ENCODE measurements at places on chromosomes 16 and 17.

GRCh38 chr17:47219621-47220475 is 10.7 kb downstream of the MYL4 start:
- no peak for DNase-seq

- peak; percentile 87 for DNase-seq
These were observed 4.3 kb downstream of the MYO1C start for GRCh38 chr17:1487939-1488825.

DNA sequence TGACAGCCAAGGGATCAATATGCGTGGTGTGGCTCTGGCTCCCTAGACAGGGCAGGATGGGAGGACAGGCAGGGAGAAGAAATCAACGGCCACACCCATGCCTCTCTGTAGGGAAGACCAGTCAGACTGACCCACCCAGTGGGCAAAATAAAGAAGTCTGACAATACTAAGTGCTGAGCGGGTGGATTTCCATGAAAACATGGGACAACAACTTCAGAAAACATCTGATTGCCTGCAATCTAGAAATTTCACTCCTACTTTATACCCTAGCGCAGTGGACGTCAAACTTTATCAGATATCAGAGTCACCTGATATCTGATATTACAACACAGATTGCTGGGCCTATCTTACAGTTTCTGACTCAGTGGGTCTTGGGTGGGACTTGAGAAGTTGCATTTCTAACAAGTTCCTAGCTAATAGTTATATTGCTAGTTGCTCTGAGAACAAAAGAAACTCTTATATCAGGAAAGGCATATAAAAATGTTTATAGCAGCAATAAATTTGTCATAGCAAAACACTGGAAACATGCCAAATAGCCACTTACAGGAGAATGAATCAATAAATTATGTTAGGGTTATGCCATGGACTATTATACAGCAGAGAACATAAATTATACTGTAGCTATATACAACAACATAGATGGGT is 38.4 kb downstream of the C17orf67 start:
- no peak for DNase-seq

GRCh38 chr16:31352376-31353115 is 2.4 kb upstream of the ITGAX start:
- no peak for DNase-seq

- DNase-seq: peak; percentile 66
These were observed 633 bp downstream of the TBC1D16 start for GRCh38 chr17:80034791-80035686.

GRCh38 chr17:4109449-4109848 is 33.4 kb downstream of the ZZEF1 start:
- no peak for DNase-seq

- DNase-seq: no peak
These were observed 12.7 kb downstream of the CYGB start for GRCh38 chr17:76524598-76525512.

DNA sequence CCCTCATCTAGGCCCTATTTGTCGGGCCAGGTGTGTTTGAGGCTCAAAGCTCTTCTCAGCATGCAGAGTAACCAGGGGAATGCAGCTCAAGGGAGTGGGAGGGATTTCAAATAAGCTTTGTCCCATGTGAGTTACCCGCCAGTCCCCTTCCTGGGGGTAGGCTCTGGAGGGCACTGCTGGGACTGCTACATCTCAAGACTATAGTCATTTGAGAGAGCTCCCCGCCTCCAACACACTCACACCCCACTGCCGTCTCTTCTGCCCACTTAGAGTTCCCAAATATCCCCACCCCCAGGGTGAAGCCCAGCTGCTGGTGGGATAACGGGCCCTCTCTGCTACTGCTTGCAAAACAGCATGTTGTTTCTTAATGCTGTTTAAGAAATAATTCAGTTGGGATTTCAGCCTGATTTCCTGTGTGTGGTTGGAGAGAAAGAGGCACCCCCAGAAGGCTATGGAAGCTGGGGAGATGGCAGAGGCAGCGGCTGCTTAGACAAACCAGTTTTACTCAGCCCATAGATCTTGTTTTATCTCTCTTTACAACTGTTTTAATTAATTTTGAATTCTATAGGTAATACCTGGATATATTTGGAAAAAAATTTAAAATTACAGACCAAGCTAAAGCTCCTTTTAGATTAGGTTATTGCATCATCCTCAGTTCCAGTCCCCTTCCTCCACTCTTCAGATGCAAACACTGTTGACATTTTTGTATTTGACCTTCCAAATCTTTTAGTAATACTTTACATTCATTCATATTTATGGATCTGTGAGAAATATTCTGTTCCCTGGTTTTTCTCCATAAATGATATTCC is 4.1 kb upstream of the MPO start:
- no peak for DNase-seq

- DNase-seq: peak; percentile 81
These were observed 43.3 kb upstream of the CMIP start for GRCh38 chr16:81401035-81401950.

DNA sequence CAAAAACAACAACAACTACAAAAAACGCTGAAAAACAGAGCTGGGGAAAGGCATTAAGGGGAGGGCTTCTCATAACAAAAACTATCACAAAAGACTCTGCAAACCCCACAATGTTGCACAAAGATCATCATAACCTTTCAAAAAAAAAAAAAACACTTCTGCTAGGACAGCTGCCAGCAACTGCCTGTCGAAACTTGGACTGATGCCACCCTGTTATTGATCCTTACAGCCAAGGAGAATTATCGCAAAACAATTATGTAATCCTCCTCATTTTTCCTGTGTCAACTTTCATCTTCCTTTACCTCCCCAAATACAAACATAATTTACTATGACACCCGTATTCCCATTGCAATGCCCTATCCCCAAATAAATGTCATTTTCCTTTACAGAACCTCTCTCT is 9.3 kb downstream of the CCDC40 start:
- DNase-seq: no peak

DNA sequence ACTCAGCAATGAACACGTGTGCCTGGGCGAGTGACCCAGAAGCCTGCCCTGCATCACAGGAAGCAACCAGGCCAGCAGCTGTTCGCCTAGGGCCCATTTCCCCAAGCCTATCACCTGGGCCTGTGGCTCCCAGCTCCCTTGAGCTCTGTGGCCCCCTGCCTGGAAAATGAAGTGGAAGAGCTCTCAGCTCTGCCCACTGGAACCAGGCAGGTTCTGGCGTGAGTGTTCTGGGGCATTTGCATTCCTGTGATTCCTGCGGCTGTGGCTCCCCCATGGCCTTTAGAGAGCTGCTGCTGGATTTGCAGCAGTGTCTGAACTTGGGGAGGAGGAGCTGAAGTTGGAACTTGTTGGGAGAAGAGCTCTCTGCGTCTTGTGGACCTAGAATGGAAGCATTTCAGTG is 22.8 kb downstream of the PGS1 start:
- DNase-seq: no peak

- DNase-seq: no peak
These were observed 310.4 kb downstream of the XYLT1 start for GRCh38 chr16:17160285-17160853.

- DNase-seq: no peak
These were observed 39.6 kb upstream of the ADGRG1 start for GRCh38 chr16:57588831-57589230.

DNA sequence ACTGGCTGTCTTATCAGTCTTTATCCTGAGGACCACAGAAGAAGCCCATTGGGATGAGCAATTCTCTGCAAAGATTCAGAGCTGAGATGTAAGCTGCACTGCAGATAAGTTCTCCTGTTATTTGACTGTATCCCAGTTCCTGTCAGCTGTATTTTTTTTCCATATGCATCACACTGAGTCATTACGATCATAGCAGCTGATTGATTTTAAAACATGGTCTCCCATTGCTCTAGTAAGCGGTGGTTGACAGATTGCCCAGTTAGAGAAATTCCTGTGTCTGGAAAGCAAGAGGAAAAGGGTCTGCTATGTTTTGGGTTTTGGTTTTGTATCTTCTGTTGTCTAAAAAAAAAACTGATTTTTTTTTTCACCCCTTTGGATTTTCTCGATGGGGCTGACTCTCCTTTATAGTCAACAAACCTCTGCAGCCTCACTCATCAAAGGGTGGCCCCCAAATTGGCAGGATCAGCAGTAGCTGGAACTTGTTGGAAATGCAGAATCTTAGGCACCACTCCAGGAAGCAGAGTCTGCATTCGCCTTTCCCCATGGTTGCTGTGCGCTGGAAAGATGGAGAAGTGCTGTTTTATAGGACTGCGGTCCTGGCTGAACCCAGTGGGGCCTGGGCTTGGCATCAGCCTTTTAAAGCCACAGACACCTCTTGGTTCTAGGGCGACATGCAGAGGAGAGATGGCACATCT is 220.1 kb upstream of the MPHOSPH6 start:
- no peak for DNase-seq

- peak; percentile 49 for DNase-seq
These were observed 69.3 kb downstream of the WWP2 start for GRCh38 chr16:69831212-69832123.

All from dermis microvascular lymphatic vessel endothelial cell (primary cell).